DMS79 (cell line): ENCODE measurements at places on chromosomes 4 and X.

- DNase-seq: no peak
Measured at GRCh38 chr4:36088542-36088941, 155.8 kb downstream of the ARAP2 start.

GRCh38 chr4:132605551-132605950 lies 543.5 kb upstream of the PCDH10 start:
- no peak for DNase-seq

- DNase-seq: no peak
Measured at GRCh38 chrX:111098874-111099273, 2.9 kb downstream of the PAK3 start.

- no peak for DNase-seq
Measured at GRCh38 chr4:19349416-19349815, 902.3 kb upstream of the SLIT2 start.

DNA sequence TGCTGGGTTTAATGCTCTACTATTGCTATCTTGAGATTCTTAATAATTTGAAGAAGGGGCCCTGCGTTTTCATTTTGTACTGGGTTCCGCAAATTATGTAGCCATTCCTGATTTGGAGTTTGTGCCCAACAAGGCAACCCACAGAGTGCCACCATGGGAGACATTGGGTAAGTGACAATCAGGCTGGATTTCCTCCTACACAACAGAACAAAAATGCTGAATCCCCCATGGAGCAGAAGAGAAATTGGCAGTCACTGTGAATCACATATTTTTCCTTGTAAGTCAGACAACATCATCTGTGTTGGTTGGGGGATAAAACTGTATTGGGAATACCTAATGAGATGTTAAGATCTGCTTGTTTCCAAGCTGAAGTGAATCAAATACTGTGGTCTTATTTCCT lies 80.9 kb downstream of the CNGA2 start:
- DNase-seq: no peak

- no peak for DNase-seq
Measured at GRCh38 chr4:147345662-147346061, 135.2 kb upstream of the EDNRA start.

DNA sequence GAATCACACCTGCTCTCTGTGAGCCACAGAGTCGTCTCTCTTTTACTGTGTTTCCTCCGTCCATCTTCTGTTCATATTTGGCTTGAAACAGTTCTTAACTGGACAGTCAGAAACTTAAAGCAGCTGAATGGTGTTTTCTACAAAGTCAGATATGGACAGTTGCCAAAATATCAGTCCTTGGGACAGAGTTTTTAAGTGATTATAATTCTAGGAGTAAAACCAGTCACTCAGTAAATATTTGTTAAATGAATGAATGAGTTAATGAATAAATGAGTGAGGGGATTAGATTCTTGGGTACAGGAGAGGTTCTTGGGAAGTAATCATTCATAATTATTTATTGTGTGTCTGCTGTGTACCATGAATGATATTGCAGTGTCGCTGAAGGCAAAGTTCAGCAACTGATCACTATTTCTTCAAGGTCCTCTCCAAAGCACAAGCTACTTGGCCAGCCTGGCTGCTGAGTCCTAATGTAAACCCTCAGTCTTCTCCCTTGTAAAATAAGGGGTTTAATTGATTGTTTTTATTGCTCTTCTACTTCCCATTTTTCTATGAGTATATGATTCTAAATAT lies 5.5 kb upstream of the SCRG1 start:
- DNase-seq: no peak

GRCh38 chr4:146110871-146111485 lies 64.5 kb upstream of the LSM6 start:
- DNase-seq: no peak
